ENCODE measurements at places on chromosomes 11 and 22.

DNA sequence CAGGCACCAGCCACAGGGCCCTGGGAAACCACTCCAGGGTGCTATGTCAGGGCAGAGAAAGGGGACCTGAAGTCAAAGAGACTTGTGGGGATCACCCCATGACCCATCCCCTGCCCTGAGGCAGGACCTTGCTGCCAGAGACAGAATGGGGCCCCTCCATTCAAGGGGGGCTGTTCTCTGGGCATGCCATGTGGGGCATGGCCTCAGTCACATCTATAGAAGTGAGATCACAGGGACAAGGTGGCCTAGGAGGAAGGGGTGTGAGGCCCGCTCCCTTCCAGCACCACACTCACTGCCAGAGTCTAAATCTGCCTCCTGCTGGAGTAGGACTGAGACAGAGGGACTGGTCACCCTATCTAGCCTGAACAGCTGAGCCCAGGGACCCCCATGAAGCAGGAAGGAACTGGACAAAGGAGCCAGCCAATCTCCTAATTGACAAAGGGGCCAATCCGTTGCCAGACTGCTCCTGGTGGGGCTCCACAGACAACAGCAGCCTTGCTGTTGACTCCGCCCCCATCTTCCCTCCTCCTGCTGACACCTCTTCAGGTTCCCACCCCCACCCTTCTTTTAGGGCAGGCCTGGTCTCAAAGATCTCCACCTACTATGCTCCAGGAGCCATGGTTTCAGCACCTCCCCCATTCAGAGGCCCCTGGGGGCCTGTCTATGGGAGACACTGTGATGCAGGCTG is 26.0 kb downstream of the NEAT1 start:
- DNase-seq = no peak

- no peak for DNase-seq
These were observed 89.6 kb upstream of the API5 start for GRCh38 chr11:43222215-43222614.

DNA sequence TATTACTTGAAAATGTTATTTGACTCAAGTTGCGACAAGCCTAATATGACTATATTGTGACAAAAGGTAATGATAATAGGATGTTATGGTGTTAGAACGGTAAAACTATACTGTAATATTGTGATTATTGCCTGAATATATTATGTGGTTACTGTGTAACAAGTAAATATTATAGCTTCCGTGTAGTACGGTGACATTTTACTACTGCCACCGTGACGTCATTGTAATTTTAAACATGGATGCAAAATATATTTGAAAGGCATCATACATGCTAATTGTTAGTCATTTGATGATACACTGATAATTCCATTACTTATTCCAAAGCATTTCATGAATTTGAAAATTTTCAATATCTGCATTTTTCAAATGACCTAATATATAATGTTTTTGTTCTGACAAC is 2.5 kb downstream of the ELP4 start:
- DNase-seq = no peak

DNA sequence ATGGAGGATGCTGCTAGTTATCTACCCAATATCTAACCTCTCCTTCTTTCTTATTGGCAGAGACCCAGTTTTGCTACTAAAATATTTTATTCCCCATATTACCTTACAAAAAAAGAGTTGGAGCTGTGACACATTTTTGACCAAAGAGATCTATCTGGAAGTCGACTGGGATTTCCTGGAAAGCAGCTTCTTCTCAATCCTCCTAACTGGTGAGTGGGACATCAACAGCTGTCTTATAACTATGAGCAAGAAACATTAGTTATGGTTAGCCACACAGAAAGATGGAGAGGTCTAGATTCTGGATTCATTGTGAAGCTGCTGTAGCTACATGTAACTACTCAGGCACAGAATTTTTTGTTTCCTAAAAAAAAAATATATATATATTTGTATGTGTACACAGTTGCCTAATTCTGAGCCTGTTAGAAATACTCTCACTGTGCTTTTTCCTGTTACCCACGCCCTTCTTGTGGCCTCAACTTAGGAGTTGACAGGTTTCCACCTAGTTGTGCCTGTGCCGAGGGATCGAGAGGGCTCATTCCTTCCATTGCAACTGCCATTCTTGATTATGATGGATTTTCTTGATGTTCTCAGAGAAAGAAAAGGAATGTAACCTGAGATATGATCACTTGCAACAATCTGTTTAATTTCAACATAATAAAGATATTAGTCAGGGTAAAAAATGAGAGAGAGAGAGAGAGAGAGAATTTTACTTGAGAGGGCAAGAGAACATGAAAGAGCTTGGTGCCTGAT is 142.0 kb downstream of the SLC17A6 start:
- DNase-seq = no peak

DNA sequence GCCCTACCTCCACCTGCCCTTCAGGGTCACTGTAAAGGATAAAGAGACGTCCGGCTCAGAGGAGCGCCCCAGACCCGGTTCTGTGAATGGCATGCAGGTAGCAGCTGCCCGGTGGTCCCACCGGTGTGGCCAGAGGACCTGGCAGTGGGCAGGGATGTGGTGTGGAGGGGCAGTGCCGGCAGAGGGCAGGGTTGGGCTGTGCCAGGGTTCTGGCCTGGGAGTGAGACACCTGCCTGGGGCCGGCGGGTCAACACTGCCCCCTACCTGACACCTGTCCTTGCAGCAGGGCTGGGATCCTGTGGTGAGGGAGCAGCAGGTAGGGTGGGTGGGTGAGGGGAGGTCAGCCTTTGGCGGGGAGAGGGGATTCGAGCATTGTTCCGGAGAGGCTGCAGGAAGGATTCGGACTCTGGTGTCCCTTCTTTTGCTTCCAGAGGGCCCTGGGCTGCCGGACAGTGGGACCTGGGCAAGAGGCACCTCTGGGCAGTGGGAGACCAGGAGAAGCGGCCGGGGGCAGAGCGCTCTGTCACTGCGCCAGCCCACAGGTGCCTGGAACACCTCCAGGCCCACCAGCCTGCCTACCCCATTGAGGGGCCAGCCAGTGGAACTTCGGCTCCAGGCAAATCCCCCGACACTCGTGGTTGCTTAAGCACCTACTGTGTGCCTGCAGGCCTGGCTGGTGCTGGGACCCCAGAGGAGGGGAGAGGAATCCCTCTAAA is 1.6 kb upstream of the PHLDA2 start:
- DNase-seq = no peak
